ENCODE measurements at places on chromosomes 2 and 18.

- no peak for DNase-seq
Observed at GRCh38 chr18:9950289-9951016, 36.6 kb downstream of the VAPA start.

DNA sequence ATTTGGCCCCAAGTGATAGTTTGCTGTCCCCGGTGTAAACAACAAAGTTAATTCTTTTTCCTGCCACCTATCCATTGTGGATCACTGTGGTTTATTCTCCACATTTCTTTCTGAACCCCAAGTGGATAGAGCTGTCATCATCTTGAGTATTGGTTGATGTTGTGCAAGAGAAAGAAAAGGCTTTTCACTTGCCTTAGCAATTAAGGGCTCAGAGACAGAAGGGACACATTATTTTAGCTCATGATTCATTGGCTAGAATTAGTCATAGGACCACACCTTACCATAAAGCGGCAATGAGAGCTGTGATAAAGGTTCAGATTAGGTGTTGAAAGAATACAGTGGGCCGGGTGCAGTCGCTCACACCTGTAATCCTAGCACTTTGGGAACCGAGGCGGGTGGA is 442.1 kb upstream of the DCC start:
- DNase-seq, result no peak

DNA sequence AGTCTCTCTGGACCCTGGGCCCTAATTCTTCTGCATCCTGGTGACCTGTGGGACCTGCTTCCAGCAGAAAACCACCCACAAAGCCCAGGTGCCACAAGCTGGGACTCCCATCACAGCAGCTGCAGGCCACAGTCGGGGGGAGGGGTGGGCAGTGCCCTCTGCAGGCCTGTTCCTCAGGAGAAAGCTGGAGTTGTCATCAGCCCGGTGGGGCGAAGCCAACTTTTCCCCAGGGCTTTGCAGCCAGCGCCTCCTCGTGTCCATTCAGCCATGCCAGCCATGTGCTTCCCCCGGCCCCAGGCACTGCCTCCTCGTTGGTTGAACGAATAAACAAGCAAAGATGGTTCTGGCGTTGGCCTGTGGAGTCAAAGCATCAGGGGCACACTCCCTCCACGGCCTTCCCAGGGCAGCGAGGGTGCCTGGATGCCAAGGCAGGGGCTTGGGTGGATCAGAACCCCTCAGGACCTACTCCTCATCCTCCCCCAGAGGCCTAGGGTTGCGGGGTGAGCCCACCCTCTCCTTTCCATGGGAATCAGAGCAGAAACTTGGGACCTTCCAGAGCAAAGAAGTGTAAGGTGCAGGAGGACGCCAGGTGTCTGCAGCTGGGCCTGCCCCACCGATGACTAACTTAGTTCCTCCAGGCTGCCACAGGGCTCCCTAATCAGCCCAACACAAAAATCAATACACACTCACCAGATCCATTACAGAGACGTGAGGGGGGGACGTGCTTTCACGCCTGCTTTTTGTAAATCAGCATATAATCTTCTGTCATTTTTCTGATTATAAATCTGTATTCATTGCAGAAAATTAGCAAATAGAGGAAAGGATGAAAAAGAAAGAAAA is 75.7 kb upstream of the RAB6C start:
- DNase-seq, result no peak

- DNase-seq, result no peak
Observed at GRCh38 chr2:100012561-100012960, 129.8 kb downstream of the AFF3 start.

- no peak for DNase-seq
Observed at GRCh38 chr18:10089881-10090280, 176.1 kb downstream of the VAPA start.

GRCh38 chr18:7856116-7856515 is 289.0 kb downstream of the PTPRM start:
- DNase-seq, result no peak

GRCh38 chr2:232569541-232569940 is 19.1 kb downstream of the EIF4E2 start:
- DNase-seq, result no peak

DNA sequence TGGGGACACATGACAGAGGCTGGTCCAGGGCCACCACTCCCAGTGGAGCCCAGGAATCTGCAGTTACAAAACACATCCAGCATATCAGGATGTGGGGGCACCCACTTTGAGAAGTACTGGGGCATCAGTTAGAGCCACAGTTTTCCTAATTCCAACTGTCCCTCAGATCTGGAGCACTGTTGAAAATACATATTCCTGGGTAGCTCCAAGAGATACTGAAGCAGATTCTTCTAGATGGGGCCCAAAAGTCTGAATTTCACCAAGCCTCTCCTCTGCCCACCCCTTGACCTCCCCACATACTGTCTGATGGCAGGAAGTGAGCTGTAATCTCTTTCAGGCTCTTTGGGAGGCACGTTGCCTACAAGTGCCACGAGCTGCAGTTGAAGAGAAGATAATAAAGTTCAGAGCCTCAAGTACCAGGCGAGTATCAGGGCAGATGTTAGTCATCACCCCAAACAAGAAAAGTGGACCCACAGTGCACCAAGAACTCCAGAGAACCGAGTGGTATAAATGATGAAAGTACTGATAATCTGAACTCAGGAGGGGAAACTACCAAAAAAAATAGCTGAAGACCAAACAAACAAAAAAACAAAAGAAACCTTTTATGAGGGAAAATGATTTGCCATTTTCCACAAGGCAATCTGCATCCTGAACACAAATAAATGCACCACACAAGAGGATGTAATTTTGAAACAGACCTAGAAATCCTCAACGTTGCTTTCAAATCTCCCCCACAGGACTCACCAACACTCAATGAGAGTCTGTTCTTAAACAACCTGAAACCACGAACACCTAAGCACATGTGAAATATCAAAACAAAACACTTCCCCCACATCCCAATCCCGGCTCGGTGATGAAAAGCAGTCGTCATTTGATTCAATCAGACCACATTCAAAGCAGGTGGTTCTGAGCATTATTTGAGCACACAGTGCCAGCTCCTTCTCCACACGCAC is 98.7 kb downstream of the TCF4 start:
- no peak for DNase-seq

DNA sequence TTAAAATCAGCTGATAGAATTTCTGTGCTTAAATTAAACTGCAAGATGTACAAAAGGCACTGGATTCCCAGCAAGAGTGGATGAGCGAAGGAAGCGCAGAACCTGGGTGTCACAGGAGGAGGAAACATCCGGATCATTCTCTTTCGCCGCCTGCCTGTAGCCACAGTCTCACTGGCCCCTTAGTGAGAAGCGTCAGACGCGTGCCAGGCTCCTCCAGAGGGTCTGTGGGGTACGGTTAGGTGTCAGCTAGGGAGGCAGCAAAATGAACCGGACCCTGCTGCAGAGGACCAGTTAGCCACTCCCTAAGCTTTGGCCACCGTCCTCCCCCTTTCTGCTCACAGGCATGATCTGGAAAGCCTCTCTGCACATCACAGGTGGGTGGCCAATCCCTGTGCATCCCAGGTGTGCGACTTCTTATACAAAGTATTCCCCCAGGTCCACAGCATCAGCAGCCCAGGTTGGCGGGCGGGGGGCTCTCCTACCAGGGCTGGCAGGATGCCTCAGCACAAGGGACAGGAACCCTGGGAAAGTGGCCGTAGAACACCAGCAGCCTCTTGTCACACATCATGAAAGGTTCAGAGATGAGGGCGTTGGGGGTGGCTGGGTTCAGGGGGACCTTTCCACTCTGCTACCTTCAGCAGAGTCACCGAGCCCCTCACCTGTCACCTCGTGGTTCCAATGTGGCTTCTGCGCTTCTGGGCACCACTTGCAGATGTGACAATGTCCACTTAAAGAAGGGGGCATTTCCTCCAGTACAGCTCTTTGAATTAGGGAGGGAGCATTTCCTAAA is 61.1 kb upstream of the SLC66A3 start:
- DNase-seq, result no peak

DNA sequence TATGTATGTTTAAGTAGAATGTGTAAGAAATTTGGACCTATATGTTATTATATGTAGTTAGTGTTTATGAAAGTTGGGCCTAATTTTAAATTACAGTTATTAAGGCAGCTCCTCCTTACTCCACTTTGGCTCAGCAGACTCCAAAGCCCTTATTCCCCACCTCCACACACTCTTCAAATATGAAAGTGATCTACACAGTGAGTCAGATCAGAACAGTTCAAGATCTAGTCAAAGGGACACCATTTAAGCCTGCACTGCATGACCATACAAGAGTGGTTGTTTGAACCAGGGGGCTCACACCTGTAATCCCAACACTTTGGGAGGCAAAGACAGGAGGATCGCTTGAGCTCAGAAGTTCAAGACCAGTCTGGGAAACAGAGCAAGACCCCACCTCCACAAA is 21.2 kb upstream of the PMAIP1 start:
- DNase-seq, result no peak

GRCh38 chr2:70553334-70553583 is 367 bp downstream of the TGFA start:
- DNase-seq, result no peak

DNA sequence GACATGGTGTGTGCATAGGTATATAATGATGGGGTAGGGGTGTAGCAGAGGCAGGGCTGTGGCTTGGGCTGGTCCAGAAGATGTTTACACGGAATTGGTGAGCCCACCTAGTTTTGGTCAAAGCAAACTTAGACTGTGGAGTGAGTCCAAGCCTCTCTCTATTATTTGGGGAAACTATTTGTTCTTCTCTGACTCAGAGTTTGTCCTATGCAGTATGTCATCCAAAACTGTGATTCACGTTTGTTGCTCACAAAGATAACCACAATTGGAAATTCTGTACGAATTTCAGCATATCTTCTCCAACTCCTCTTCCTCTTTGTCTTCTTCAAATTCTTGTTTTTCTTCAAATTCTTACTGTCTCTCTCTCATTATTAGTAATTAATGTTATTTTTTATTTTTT is 292.9 kb downstream of the XIRP2 start:
- DNase-seq, result no peak

DNA sequence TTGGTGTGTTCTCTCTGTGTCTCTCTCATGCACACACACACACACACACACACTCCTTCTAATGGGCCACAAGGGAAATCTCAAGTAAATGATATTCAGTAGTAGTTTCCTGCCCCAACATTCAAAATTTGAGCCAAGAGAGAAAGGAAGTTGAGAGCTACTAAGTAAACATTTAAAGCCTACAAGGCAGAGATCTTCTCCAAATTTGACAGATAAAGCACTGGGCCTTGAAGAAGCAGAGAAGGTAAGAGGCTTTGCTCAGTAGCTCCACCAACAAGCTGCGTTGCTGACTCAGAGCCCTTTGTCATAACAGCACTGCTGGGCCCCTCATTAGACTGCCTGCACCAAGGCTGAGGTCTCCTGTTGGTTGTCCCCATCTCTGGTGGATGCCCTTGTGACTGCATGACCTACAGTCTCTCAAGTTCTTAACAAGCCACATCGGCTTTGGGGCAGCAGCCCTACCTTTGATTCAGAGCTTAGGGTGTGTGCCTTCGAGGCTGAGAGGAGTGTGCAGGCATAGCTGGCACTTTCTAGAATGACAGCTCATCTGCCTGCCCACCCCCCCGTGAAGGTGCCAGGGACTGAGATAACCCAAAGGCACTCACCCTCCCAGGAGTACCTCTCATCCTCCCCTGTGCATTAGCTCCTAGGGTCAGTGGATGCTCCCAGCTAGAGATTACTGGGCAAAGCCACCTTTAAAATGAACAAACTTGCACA is 32.3 kb upstream of the NEB start:
- DNase-seq, result no peak

DNA sequence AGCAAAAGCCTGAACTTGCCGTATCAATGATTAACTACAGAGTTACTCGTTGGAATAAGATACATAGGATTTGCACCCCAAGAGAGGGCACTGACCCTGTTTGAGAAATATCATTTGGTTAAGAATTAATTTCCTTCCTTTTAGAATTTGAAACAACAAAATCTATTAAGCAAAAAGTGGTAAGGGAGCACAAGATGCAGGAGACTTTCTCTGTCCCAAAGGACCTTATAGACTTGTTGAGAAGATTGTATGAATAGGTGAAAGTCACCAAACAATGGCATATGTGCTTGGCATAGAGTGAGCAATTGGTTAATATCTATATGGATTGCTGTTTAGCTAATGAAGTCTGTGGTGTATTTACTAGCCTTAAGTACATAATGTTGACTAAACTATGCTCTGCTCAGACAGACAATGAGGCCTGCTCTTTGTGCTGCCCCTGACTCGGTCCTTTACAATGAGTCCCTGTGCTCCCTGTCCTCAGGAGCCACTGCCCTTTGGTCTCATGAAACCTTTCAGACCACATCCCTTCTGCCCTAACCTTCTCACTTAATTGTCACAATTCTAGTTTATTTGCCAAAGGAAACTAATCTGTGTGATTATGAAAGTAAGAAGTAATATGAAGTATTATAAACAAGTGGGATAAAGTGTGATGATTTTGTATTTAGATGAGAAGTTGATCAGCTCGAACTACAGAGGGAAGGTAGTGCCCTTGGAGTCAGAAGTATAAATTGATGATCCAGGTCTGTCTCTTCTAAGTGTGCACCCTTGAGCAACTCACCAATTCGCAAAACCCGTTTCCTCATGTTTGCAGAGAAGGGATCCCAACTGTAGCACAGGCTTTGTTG is 21.2 kb upstream of the HNMT start:
- no peak for DNase-seq

DNA sequence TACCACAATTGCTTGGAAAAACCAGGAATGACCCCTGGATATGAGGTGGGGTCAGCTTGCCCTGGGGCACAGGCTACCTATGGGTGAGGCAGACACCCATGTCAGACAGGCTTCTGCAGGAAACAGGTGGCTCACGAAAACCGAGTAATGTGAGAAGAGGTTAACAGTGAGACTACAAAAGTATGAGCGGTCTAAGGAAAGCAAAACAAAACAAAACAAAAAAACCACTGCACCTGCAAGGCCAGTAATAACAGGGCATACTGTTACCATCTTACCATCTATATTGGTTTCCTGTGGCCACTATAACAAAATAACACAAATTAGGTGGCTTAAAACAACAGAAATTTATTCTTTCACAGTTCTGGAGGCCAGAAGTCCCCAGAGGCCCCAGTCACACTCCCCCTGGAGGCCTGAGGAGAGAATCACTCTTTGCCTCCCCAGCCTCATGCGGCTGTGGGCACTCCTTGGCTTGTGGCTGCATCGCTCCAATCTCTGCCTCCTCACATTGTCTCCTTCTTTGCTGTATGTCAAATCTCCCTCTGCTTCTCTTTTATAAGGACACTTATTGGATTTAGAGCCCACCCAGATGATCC is 86.6 kb upstream of the EPC2 start:
- DNase-seq, result no peak

- no peak for DNase-seq
Observed at GRCh38 chr2:233082222-233082930, 22.2 kb downstream of the INPP5D start.

- no peak for DNase-seq
Observed at GRCh38 chr2:158907926-158908456, 60.4 kb upstream of the TANC1 start.

GRCh38 chr2:45859682-45860081 is 208.2 kb downstream of the PRKCE start:
- no peak for DNase-seq

GRCh38 chr18:7729868-7730267 is 162.8 kb downstream of the PTPRM start:
- DNase-seq, result no peak

GRCh38 chr2:236904389-236905263 is 181.1 kb upstream of the COPS8 start:
- no peak for DNase-seq

All from H54 (cell line).